ENCODE measurements at places on chromosomes 6 and 20.

GRCh38 chr6:110490110-110490509, 13.7 kb upstream of the SLC22A16 start:
- DNase-seq, result no peak

- DNase-seq, result no peak
Observed at GRCh38 chr6:156778454-156779205, 1.5 kb downstream of the ARID1B start.

DNA sequence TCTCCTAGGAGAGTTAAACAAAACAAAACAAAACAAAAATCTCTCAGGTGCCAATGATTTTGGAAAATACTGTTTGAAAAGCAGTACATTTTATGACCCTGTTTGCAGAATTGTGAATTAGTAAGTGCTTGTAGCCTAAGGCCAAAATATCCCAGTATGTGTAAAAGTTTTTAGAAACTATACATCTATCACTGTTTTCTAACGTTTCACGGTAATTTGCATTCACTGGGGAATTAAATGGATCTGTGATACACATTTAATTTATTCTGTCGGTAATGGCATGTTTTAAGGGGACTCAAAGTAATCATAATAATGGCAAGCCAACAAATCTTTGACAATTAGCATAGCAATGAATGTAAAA, 95.6 kb upstream of the FAM184A start:
- no peak for DNase-seq

- DNase-seq, result no peak
Observed at GRCh38 chr6:21099338-21100314, 493.9 kb upstream of the SOX4 start.

DNA sequence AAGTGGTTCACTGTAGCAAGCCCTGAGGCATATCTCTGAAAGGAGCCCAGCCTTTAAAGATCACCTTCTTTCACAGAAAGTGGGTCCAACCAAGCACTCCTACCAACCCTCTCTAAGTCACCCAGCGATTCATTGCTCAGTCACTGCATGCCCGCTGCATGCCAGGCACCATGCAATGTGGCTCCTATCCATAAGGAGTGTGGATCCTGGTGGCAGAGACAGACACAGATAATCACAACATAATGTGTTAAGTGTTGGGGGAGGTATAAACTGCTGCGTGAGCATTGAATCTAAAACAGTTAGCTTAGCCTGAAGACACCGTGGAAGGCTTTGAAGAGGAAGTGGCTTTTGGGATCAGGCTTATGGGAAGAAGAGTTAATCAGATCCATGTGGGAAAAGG, 659.5 kb downstream of the PTPRT start:
- DNase-seq, result no peak

All from cerebellar cortex (tissue), 1 donor.